ENCODE measurements at places on chromosomes 2 and 18.

DNA sequence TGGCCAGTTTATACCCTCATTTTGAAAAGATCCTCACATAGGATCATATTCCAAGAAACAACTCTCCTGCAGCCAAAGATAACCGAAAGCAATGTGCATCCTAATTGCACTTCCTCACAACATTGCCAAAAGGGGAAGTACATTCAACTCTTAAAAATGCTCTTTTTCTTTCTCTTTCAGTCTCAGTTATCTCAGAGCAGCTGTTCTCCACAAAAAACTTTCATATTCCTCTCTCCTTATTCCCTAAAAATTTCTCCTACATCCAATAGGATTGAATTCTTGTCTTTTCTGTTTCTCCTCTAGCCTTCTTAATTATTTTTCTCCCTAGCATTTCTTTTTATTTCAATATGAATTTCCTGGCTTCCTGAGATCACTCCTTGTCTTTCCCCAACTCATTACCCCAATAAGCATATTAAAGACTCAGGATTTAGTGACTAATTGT is 7.4 kb upstream of the VRK2 start:
- DNase-seq: no peak

GRCh38 chr2:60505880-60506260 is 47.6 kb downstream of the BCL11A start:
- DNase-seq: no peak

DNA sequence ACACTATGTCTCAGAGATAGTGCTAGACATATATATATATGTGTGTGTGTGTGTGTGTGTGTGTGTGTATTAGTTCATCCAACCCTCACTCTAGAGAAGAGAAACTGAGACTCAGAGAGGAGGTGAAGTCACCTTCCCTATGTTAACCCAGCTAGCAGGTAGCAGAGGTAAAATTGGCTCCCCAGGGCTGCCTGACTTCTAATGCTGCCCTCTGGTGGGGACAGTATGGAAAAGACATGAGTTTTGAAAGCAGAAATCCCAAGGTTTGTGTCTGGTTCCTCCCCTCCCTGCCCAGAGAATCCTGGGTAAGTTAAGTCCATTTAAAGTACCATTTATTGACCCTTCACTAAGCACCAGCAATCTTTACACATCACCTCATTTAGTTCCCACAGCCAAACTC is 137.7 kb downstream of the THNSL2 start:
- DNase-seq: no peak

DNA sequence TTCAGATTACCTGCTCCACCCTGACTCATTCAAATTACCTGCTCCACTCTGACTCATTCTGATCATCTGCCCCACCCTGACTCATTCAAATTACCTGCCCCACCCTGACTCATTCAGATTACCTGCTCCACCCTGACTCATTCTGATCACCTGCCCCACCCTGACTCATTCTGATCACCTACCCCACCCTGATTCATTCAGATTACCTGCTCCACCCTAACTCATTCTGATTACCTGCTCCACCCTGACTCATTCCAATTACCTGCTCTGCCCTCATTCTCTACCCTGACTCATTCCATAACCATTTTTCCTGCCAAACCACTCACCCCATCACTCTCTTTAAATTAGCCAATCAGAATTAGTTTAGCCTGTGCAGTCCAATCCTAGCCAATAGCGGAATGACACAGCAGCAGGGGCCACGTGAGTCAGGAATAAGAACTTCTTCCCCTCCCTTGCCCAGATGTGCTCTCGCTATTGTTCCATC is 26.2 kb downstream of the CFAP53 start:
- DNase-seq: no peak

DNA sequence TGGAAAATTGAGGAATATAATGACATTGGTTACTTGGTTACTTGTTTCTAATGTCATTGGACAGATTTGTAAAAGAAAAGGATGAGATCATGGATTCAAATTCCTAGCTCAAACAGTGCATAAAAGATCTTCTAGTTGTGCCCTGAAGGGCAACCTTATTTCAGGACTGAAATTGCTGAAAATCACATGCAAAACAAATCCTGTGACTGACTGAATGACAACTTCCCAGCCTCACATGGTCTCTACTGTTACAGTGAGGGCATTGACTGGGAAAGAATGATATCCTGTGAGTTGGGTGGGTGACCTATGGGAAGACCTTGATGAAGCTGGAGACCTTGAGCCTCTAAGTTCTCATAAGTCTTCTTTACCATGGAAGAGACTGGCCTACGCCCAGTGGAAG is 90.4 kb upstream of the HAAO start:
- DNase-seq: no peak

DNA sequence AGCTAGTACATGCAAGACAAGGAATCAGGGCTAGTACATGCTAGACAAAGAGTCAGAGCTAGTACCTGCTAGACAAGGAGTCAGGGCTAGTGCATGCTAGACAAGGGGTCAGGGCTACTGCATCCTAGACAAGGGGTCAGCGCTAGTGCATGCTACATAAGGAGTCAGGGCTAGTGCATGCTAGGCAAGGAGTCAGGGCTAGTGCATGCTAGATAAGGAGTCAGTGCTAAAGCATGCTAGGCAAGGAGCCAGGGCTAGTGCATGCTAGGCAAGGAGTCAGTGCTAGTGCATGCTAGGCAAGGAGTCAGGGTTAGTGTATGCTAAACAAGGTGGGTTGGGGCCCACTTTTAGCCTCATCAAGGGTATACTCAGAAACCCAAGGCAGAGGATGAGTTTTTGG is 90.1 kb upstream of the FAM136A start:
- DNase-seq: no peak

Data from stimulated activated CD8-positive, alpha-beta memory T cell treated with anti-CD3 and anti-CD28 coated beads, Interleukin-4, amount 100 ng/mL, for 4 hours (primary cell).